ENCODE measurements at places on chromosomes 3 and 15. TPM values are rescaled to one million over a fixed set of nuclear protein-coding genes. Genes with fewer than 3 reads are reported as not detected.

- no peak for DNase-seq
Measured at GRCh38 chr3:66703501-66703900, 202.7 kb upstream of the LRIG1 start.

GRCh38 chr15:63509955-63510940, 5.9 kb downstream of the USP3 start:
- no peak for DNase-seq

The GOLGA8T gene
- not detected for total RNA-seq

The XCR1 gene
- 0.05 TPM for total RNA-seq

The ABTB1 gene
- total RNA-seq, result 9.7 TPM

The CASR gene
- total RNA-seq, result not detected

The FGF7 gene
- total RNA-seq, result not detected

The GOLGA6L22 gene
- total RNA-seq, result not detected

The ATP13A5 gene
- not detected for total RNA-seq

Measured in activated T-helper 1 cell treated with anti-CD3 and anti-CD28 coated beads, Interleukin-12 subunit alpha, Interleukin-12 subunit beta, Interleukin-2, Interleukin-4 antibody, amounts not matched to agents 30 ng/mL and 10 ng/mL and 1 ng/mL, durations not matched to agents 14 hours and 24 hours and 36 hours (primary cell).